ENCODE measurements at places on chromosomes 2 and 18. TPM values are rescaled to one million over a fixed set of nuclear protein-coding genes. Genes with fewer than 3 reads are reported as not detected.

The FSIP2 gene
- 4.1 TPM for polyA plus RNA-seq

The GLI2 gene
- polyA plus RNA-seq, result 10.8 TPM

The C2orf15 gene
- 12.8 TPM for polyA plus RNA-seq

The FABP1 gene
- polyA plus RNA-seq, result 21.2 TPM

- DNase-seq, result peak; percentile 63
Measured at GRCh38 chr2:71852141-71852711, 295.4 kb downstream of the CYP26B1 start.

DNA sequence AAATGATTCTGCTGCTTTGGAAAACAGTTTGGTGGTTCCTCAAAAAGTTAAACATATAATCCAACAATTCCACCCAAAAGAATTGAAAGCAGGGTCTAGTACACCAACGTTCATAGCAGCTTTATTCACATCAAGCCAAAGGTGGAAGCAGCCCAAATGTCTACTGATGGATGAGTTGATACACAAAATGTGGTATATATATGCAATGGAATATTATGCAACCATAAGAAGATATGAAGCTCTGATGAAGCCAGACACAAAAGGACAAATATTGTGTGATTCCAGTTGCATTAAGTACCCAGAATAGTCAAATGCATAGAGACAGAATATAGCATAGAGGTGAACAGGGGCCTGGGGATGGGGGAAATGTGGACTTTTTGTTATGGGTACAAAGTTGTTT, 269.3 kb downstream of the METTL4 start:
- no peak for DNase-seq

- DNase-seq, result no peak
Measured at GRCh38 chr18:8614875-8615274, 5.6 kb downstream of the RAB12 start.

GRCh38 chr2:200211643-200212042, 94.8 kb upstream of the SPATS2L start:
- DNase-seq, result no peak

GRCh38 chr2:39252888-39253518, 9.2 kb upstream of the CDKL4 start:
- DNase-seq, result no peak

GRCh38 chr2:60794271-60794863, 38.3 kb downstream of the PAPOLG start:
- DNase-seq, result no peak

DNA sequence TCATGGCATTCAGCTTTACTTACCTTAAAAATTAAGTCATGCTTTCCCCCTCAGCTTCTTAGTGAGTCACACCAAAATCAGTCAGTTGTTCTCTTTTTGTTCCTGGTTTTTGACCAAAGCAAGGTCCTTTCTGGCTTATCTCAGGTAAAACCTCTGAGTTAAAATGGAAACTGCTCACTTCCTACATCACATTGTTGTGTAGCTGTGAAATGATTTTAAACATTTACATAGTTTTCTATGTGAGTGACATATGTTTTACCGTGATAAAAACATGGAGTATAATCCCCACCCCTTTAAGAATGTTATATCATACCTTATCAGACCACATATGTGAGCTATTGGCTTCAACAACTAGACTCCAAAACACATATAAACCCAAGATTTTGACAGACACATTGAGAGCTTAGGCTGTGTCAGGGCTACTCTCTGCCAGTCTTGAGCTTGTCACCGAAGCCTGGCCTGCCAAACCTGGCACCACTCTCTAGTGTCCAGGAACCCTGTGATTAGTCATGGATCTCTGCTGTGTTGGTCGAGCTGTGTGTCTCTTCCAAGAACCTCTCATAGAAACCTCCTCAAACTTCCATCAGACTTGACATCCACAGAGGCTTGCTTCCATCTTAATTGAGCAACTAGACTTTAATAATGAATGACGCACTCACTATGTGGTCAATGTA, 294.5 kb upstream of the FBXO11 start:
- no peak for DNase-seq

GRCh38 chr18:23462876-23463275, 9.8 kb downstream of the RIOK3 start:
- DNase-seq, result no peak

- DNase-seq, result no peak
Measured at GRCh38 chr2:70019096-70019495, 57.7 kb upstream of the ASPRV1 start.

All from left kidney (tissue), 8 donors.